ENCODE measurements at places on chromosomes 7 and 10.

- no peak for DNase-seq
Measured at GRCh38 chr7:14738086-14738485, 164.5 kb downstream of the DGKB start.

DNA sequence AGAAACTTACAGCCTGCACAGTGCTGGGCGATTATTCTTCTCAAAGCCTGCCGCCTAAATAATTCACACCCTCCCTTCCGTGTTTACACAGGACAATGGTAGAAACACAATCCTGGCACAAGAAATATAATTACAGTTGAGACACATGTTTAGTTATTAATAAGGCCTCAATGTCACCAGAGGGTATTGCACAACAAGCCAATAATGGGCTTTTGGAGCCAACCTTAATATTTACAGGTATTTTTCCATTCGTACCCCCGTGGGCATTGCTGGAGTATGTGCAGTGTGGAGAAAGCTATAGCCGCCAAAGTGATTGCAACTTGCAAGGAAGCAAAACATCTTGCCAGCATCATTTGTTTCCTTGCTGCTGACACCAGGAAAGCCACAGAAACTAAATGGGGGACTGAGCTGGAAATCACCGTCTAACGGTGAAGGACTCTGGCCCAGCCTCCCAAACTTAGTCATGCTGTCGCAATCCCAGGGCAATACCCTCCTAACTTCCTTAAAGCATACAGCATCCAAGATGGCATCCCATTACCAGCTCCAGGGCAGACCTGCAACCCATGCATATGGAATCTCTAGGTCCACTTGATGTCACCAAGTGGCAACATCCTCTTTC is 8.6 kb downstream of the CALN1 start:
- no peak for DNase-seq

DNA sequence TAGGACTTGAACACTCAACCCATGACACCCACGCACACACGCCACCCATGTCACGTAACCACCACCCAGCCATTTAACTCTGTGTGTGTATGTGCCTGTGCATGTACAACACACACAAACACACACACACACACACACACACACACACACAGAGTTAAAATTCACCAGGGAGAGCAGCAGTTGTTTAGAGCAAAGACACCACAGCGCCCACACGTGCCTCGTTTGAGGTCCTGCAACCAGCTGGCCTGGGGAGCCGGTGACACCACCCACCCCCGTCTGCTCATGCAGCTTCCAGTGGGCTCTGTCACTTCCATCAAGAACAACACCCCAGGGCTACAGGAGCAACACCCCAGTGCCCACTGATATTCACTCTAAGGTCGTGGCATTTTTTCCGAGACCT is 97.4 kb downstream of the ELFN1 start:
- no peak for DNase-seq

DNA sequence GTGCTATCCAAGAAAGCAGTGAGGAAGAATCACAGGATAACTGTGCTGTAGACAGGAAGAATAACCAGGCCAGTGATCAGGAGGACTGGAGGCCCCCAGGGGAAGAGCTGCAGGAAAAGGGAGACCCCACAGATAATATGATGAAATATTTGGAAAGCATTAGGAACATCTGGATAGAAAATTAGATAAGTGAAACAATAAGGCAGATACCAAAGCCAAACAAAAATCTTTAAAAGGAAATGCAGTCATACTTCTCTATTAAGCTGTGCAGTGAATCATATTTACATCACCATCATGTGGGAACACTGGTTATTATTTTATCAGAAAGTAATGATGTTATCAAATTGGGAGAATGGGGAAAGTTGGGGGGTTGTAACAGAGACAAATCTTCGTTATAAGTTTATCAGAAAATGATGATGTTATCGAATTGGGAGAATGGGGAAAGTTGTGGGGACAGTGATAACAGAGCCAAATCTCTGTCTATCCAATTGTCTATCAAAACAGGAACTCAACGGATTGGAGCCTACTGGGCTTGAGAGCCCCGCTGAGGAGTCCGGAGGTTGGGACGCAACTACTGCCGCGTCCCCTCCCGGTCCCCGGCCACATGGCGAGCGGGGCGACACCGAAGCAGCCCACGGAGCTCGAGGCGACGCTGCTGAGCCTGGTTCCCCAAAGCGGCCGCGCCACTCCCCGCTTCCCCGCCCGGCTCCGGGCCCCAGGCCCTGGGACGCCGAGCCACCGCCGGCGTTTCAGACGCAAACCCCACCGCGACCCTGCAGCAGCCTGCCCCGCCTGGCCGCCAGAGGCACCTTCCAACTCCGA is 14.0 kb upstream of the RALA start:
- no peak for DNase-seq

- DNase-seq: no peak
Measured at GRCh38 chr10:12018438-12019282, 23.9 kb downstream of the UPF2 start.

DNA sequence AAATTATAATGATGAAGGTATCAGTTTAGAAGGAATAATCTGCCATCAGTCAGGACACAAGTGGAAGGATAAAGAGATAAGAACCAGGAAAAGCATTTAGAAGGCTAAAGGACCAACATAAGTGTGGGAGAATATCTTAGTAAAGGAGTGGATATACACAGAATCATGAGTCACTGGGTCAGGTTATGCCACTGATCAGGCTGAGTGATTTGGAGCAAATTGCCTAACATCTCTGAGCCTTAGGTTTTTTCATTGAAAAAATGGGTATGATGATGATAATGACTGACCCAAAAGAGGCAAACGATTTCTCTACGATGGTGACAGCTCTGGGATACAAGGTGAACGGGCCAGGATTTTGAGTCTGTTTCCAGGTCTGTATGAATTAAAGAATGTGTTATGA is 2.8 kb upstream of the CUL1 start:
- no peak for DNase-seq

- no peak for DNase-seq
Measured at GRCh38 chr7:31646942-31647341, 40.1 kb upstream of the PPP1R17 start.

DNA sequence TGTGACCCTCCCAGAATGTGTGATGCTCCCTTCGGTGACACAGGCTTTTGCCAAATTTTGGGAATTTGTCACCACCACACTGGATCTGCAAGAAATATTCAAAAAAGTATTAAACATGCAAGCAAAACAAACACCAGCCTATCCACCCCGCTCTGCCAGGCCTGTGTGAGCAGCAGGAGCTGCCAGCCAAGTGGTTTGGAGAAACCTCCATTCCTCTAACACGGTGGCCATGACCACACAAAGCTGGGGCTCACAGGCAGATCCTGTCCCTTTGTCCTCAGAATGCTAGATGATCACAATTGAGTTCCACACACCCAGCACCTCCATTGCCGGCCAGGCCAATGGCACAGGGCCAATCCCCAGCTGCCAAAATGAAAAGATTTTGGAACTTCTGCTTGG is 261.9 kb upstream of the PPP2R2D start:
- DNase-seq: no peak

Measured in NT2/D1 (cell line).